ENCODE measurements at places on chromosomes 13 and 19.

DNA sequence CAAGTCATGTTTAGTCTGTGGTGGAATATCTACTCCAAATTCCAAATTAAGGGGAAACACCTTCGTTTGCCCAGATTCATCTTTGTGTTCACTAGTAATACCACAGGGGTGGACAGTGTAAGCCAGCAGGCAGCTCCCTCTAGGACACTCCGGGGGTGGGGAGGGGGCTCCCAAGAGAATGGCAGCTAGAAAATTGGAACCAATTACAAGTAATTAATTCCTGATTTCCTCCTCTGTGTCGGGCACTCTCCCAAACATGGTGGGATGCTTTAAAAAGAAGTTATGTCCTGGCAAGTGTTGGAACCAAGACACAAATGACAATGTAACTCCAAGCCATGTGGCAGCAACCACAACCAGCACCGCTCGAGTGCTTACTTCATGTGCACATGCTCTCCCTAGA is 5.9 kb downstream of the COL4A1 start:
- no peak for DNase-seq

- DNase-seq: no peak
These were observed 31.7 kb upstream of the KCTD4 start for GRCh38 chr13:45232591-45232990.

GRCh38 chr13:58706421-58706820 is 1074.9 kb downstream of the PCDH17 start:
- no peak for DNase-seq

- no peak for DNase-seq
These were observed 41.1 kb downstream of the ZNF729 start for GRCh38 chr19:22327321-22327720.

DNA sequence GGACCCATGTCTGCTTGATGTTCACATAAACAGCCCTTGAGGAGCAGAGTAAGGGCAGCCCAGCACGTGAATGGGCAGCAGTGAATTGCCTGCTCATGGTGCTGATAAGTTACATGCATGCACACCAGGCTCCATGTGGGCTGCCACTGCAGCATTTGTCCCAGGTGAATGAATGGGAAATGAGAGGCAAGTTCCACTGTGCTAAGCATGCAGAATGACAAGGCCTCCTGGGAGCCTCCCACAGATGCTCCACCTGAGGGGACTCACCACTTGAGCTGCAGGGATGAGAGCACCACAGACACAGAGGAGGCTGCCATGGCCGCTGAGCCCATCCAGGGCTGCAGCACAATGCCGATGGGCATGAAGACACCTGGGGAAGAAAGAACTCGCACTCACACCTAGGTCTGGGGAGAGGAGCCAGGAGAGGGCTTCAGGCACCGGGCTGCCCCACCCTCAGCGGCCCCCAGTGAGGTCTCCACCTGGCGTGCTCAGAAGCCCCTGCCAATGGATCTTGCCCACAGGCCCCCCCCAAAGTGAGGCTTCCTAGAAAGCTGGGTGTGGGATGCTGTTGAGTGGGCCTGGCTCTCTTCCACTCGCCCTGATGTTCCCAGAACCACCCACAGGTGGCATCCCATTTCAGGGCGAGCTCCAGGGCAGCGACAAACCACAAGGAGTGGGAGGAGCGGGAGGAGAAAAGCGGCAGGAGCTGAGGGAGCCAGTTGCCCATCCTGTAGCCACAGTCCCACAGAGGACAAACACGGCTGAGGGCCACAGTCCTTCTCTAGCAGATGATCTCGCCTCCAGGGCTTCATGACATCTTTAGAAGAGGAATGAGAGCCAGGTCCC is 73.8 kb downstream of the CCDC70 start:
- DNase-seq: no peak

DNA sequence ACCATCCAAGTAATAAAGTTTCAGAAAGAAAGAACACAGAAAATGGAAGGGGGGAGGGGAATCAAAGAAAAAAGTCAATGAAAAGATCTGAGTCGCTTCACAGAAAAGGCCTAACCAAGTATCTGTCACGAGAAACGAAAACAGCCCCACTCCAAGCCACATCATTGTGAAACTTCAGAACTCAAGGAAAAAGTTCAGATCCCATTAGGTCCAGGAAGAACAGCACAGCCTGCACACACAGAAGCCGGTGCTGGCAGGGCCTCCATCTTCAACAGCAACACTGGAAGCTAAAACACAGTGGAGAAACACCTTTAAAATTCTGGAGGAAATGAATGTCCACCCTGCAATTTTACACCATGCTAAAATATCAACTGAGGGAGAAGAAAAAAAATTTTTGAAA is 8.0 kb downstream of the STK24 start:
- no peak for DNase-seq

GRCh38 chr19:33329736-33330135 is 27.4 kb upstream of the CEBPA start:
- DNase-seq: no peak

GRCh38 chr13:38180126-38180525 is 169.5 kb upstream of the UFM1 start:
- no peak for DNase-seq
